ENCODE measurements at places on chromosomes 16 and 17.
A peak's percentile ranks its signal among the peaks of the same experiment; 100 is the strongest.

GRCh38 chr17:27155866-27156265, 138.0 kb upstream of the WSB1 start:
- no peaks in the 10 kb centered on the region for H3K36me3 ChIP-seq
- H3K4me3 ChIP-seq = no peak overlapping the region
- no peak overlapping the region for H3K27ac ChIP-seq
- H3K4me1 ChIP-seq = no peaks in the 10 kb centered on the region
- H3K27me3 ChIP-seq = no peaks in the 10 kb centered on the region

- H3K27ac ChIP-seq = no peak overlapping the region
- no peak for DNase-seq
- no peaks in the 10 kb centered on the region for H3K36me3 ChIP-seq
- H3K27me3 ChIP-seq = no peaks in the 10 kb centered on the region
- H3K4me3 ChIP-seq = no peak overlapping the region
Measured at GRCh38 chr16:85529489-85530369, 83.4 kb upstream of the GSE1 start.

GRCh38 chr16:82562183-82562683, 64.5 kb upstream of the CDH13 start:
- no peaks in the 10 kb centered on the region for H3K27me3 ChIP-seq
- no peaks in the 10 kb centered on the region for H3K36me3 ChIP-seq
- no peak for DNase-seq
- H3K27ac ChIP-seq = no peak overlapping the region
- no peaks in the 10 kb centered on the region for H3K4me1 ChIP-seq

- DNase-seq = no peak
- peaks cover 3% of the 10 kb centered on the region for H3K36me3 ChIP-seq
- H3K4me3 ChIP-seq = no peak overlapping the region
- H3K27ac ChIP-seq = peak overlapping the region; percentile 3
- H3K4me1 ChIP-seq = peaks cover 39% of the 10 kb centered on the region
- H3K27me3 ChIP-seq = no peaks in the 10 kb centered on the region
Measured at GRCh38 chr16:10922328-10923145, 19.7 kb downstream of the DEXI start.

GRCh38 chr17:2183346-2183745, 120.2 kb downstream of the SMG6 start:
- no peak overlapping the region for H3K27ac ChIP-seq
- no peaks in the 10 kb centered on the region for H3K36me3 ChIP-seq
- no peaks in the 10 kb centered on the region for H3K27me3 ChIP-seq
- H3K4me3 ChIP-seq = no peak overlapping the region

DNA sequence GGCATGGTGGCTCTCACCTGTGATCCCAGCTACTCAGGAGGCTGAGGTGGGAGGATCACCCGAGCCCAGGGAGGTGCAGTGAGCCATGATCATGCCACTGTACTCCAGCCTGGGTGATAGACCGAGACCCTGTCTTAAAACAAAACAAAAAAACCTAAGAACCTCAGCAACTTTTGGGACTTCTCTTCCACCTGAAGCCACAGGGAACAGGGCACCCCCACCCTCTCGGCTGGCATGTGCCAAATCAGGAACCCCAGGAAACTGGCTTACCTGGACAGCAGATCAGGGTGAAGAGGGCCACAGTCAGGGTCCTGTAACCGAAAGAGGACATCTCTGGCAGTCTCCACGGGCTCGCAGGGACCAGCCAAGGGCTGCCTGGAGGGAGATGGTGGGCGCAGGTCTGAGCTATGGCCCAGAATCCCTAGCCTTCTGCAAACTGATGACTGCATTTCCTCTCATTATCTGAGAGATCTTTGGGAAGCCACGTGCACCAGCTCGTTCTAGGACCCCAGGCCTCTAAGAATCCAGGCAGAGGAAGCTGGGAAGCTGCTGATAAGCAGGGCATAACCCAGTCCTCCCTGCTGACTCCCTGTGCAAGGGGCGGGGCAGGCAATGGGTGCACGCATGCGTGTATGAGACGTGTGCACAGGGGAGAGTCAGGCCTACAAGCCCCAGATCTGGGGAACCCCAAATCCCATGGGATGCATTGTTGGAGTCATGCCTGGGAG, 8.4 kb downstream of the PRR29 start:
- H3K27me3 ChIP-seq = no peaks in the 10 kb centered on the region
- peak; percentile 5 for DNase-seq
- H3K36me3 ChIP-seq = peaks cover 87% of the 10 kb centered on the region
- no peak overlapping the region for H3K27ac ChIP-seq

- no peak overlapping the region for H3K4me3 ChIP-seq
- DNase-seq = no peak
- no peaks in the 10 kb centered on the region for H3K36me3 ChIP-seq
- H3K27me3 ChIP-seq = no peaks in the 10 kb centered on the region
- H3K27ac ChIP-seq = no peak overlapping the region
Measured at GRCh38 chr16:12582696-12583095, 221.0 kb downstream of the CPPED1 start.

GRCh38 chr17:57397402-57397801, 141.1 kb downstream of the MSI2 start:
- H3K36me3 ChIP-seq = no peaks in the 10 kb centered on the region
- no peaks in the 10 kb centered on the region for H3K4me1 ChIP-seq
- no peaks in the 10 kb centered on the region for H3K27me3 ChIP-seq
- no peak overlapping the region for H3K4me3 ChIP-seq
- no peak for DNase-seq

DNA sequence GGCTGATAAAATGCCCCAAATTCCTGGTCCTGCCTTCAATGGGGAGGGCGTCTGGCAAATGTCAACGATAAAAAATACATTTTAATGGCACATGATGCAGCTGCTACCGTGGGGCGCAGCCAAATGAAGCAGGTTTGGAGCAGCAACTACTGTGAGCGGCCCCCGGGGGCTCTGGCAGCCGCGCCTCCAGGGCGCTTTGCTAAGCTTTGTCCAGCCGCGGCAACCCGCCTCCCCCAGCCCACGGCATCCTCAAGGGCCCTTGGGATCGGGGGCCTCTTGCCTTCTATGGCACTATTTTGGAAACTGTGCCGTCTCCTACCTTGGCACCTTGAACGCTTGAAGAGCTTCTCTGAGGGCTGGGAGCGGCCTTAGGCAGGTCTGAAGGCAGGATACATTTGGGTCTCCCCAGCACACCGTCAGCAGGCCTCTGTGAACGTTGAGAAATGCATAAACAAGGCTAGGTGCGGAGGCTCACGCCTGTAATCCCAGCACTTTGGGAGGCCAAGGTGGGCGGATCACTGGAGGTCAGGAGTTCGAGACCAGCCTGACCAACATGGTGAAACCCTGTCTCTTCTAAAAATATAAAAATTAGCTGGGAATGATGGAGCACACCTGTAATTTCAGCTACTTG, 25.1 kb downstream of the TBX4 start:
- H3K36me3 ChIP-seq = no peaks in the 10 kb centered on the region
- no peak for DNase-seq
- no peak overlapping the region for H3K4me3 ChIP-seq
- no peak overlapping the region for H3K27ac ChIP-seq
- H3K27me3 ChIP-seq = no peaks in the 10 kb centered on the region
- H3K4me1 ChIP-seq = no peaks in the 10 kb centered on the region

GRCh38 chr17:4944554-4945175, 3.7 kb downstream of the PFN1 start:
- H3K4me3 ChIP-seq = no peak overlapping the region
- H3K27ac ChIP-seq = peak overlapping the region; percentile 93
- peaks cover 44% of the 10 kb centered on the region for H3K36me3 ChIP-seq
- no peaks in the 10 kb centered on the region for H3K27me3 ChIP-seq

GRCh38 chr17:8382052-8382879, 727 bp downstream of the RPL26 start:
- no peaks in the 10 kb centered on the region for H3K27me3 ChIP-seq
- H3K4me1 ChIP-seq = peaks cover 25% of the 10 kb centered on the region
- peak overlapping the region; percentile 19 for H3K27ac ChIP-seq
- H3K36me3 ChIP-seq = peaks cover 47% of the 10 kb centered on the region
- peak overlapping the region; percentile 80 for H3K4me3 ChIP-seq

DNA sequence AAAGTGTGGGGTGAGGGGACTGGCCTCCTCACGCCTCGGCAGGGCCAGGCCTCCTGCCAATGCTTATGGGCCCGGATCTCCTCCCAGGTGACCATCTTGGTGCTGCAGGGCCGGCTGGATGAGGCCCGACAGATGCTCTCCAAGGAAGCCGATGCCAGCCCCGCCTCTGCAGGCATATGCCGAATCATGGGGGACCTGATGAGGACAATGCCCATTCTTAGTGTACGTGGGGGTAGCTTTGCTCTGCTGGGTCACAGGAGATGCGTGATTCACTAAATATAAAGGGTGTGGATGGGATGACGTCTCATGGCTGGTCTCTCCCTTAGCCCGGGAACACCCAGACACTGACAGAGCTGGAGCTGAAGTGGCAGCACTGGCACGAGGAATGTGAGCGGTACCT, 19.5 kb downstream of the NUP85 start:
- H3K36me3 ChIP-seq = no peaks in the 10 kb centered on the region
- no peak overlapping the region for H3K4me3 ChIP-seq

DNA sequence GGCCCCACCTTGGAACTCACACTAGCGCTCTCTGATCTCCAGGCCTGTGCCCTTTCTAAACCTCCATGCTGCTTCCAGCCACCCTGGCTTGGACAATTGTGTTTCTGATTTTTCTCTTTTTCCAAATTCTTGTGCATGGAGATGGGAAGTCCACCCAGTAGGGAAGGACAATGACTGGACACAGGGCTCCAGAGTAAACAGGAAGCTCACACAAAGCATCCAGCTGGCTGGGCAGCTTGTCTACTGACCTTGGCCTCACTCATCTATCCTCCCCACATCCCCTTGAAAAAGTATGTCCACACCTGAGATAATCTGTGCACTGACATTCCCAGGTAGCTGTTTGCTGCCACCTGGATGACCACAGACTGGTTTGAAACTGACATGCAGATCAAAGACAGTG, 331.2 kb upstream of the MAF start:
- H3K27me3 ChIP-seq = no peaks in the 10 kb centered on the region
- H3K4me3 ChIP-seq = no peak overlapping the region
- no peak for DNase-seq
- H3K36me3 ChIP-seq = no peaks in the 10 kb centered on the region
- H3K4me1 ChIP-seq = no peaks in the 10 kb centered on the region

GRCh38 chr17:5672815-5673430, 88.6 kb upstream of the NLRP1 start:
- H3K4me3 ChIP-seq = no peak overlapping the region
- no peak for DNase-seq
- H3K27ac ChIP-seq = no peak overlapping the region
- H3K27me3 ChIP-seq = peaks cover 4% of the 10 kb centered on the region

GRCh38 chr16:61148930-61149329, 887.3 kb downstream of the CDH8 start:
- H3K4me1 ChIP-seq = no peaks in the 10 kb centered on the region
- no peaks in the 10 kb centered on the region for H3K27me3 ChIP-seq
- no peak overlapping the region for H3K4me3 ChIP-seq

- no peak overlapping the region for H3K4me3 ChIP-seq
- no peaks in the 10 kb centered on the region for H3K4me1 ChIP-seq
- DNase-seq = no peak
- H3K27me3 ChIP-seq = no peaks in the 10 kb centered on the region
- no peak overlapping the region for H3K27ac ChIP-seq
Measured at GRCh38 chr17:78628547-78629435, 51.6 kb upstream of the DNAH17 start.

GRCh38 chr16:88357317-88358022, 25.3 kb upstream of the ZNF469 start:
- H3K4me3 ChIP-seq = no peak overlapping the region
- H3K27me3 ChIP-seq = peaks cover 4% of the 10 kb centered on the region
- H3K4me1 ChIP-seq = no peaks in the 10 kb centered on the region

GRCh38 chr17:27354491-27355081, 60.7 kb downstream of the WSB1 start:
- H3K27me3 ChIP-seq = no peaks in the 10 kb centered on the region
- DNase-seq = peak; percentile 44
- peak overlapping the region; percentile 72 for H3K4me3 ChIP-seq
- no peak overlapping the region for H3K27ac ChIP-seq

- H3K27me3 ChIP-seq = no peaks in the 10 kb centered on the region
- H3K36me3 ChIP-seq = no peaks in the 10 kb centered on the region
- no peak overlapping the region for H3K27ac ChIP-seq
- H3K4me1 ChIP-seq = peaks cover 10% of the 10 kb centered on the region
- DNase-seq = peak; percentile 78
Measured at GRCh38 chr16:53509906-53510703, 7.1 kb upstream of the AKTIP start.

- no peak for DNase-seq
- H3K4me1 ChIP-seq = no peaks in the 10 kb centered on the region
- H3K4me3 ChIP-seq = no peak overlapping the region
- H3K27ac ChIP-seq = no peak overlapping the region
Measured at GRCh38 chr17:10797476-10798328, 6.2 kb downstream of the TMEM238L start.

GRCh38 chr17:76157759-76158158, 16.7 kb upstream of the FOXJ1 start:
- no peak for DNase-seq
- no peak overlapping the region for H3K4me3 ChIP-seq
- H3K36me3 ChIP-seq = no peaks in the 10 kb centered on the region
- H3K27ac ChIP-seq = no peak overlapping the region

DNA sequence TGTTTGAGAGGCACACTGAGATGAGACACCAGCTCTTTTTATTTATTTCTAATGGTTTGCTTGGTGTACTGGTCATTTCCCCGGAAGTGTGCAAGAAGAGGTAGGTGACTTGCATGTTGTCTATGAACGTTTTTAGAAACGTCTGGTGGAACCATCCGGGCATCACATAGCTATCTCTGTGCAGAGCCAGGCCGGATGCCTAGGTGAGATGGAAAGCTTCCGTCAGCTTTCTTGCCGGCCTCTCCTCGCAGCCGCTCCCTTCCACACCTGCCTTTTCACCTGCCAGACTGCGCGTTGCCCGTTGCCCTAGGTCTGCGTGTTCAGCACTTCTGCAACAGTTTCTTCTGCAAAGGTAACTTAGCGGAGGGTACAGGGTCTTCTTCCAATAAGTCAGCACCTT, 416.0 kb downstream of the WWOX start:
- no peak for DNase-seq
- H3K4me3 ChIP-seq = no peak overlapping the region
- H3K4me1 ChIP-seq = no peaks in the 10 kb centered on the region
- H3K27ac ChIP-seq = no peak overlapping the region
- H3K36me3 ChIP-seq = no peaks in the 10 kb centered on the region

DNA sequence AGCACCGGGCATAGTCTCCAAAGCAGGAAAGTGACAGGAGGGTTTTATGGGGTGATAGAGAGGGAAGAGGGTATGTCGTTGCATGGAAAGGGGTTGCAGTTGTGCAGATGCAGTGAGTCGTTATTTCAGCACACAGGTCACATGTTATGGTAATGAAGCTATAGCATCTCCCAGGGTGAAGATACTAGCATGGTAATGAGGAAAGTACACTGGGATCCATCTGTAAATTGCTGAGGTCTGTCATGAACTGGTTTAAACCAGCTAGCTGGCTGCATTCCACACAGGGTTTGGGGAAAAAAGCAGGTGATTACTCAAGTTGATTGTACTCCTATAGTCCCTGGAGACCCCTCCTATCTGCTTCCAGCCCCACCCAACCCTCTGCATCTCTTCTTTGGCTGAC, 11.7 kb downstream of the COX11 start:
- no peaks in the 10 kb centered on the region for H3K27me3 ChIP-seq
- no peaks in the 10 kb centered on the region for H3K36me3 ChIP-seq
- H3K4me1 ChIP-seq = no peaks in the 10 kb centered on the region
- no peak for DNase-seq

Measured in B cell (primary cell).